Right renal cortex interstitium (tissue), 3 donors: ENCODE measurements at places on chromosomes 3 and 15. TPM values are rescaled to one million over a fixed set of nuclear protein-coding genes. Genes with fewer than 3 reads are reported as not detected.

Gene CTXND1
- polyA plus RNA-seq, result 13.7 TPM

DNA sequence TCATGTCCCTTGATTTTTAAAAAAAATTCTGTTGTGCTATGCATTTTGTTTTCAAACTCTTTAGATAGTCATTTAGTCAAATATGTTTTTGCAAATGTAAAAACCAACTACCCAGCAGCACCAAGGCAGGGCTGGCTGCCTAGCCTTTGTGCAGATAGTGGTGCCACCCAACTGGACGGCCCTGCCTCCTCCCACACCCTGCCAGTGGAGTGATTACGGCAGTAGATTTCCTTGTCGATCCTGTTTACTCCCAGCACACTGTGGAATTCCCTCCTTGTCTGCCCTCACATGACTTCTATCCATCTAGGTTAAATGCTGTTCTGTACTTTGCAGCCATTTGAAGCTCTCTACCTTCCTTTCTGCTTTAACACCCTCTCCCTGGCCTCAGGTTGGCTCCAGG lies 79.4 kb upstream of the PLXNA1 start:
- DNase-seq, result no peak

GRCh38 chr3:59313365-59313764 lies 263.5 kb upstream of the CFAP20DC start:
- DNase-seq, result no peak

DNA sequence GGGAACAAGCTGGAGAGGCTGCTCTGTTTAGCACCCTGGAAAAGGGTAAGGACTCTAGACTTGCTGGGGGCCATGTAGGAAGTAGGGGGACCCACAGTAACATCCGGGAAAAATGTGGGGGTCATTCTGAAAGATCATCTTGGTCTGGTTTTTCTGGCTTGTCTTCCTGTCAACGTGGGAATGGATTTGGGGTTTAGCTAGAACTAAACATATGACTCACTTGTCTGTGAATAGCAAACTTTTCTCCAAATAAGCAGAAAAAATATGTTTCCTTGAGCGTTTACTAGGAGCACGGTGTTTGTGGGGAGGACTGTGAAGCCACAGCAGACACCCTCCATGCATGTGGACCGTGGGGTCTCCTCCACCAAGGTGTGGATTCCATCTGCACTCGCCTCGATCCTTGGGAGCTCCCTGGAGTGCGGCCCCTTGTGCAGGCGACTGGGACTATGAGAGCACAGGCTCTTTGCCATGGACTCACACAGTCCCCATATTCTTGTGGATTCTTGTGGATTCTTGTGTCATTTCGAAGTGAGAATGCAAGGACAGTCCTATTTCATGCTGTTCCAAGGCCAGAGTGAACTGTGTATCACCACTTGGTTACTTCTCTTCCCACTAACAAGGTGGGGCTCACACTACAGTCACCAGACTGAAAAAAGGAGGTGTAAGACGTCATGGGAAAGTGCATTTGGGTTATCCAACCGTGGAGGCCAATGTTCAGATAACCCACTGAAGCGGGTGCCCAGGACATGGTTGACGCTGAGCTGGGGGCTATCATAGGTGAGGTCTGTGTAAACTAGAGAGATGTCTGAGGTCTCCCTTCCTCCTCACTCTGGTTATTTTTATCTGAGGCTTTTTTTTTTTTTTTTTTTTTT lies 25.5 kb downstream of the PGPEP1L start:
- no peak for DNase-seq
